RPMI7951 (cell line): ENCODE measurements at places on chromosomes 7 and 10. TPM values are rescaled to one million over a fixed set of nuclear protein-coding genes. Genes with fewer than 3 reads are reported as not detected.
A peak's percentile ranks its signal among the peaks of the same experiment; 100 is the strongest.

GRCh38 chr10:12719365-12719764, 282.1 kb downstream of the CCDC3 start:
- no peak for DNase-seq

SLC13A1 gene
- total RNA-seq, result not detected in 2 replicates

- DNase-seq, result no peak
Measured at GRCh38 chr10:6173203-6173602, 29.5 kb upstream of the PFKFB3 start.

DNA sequence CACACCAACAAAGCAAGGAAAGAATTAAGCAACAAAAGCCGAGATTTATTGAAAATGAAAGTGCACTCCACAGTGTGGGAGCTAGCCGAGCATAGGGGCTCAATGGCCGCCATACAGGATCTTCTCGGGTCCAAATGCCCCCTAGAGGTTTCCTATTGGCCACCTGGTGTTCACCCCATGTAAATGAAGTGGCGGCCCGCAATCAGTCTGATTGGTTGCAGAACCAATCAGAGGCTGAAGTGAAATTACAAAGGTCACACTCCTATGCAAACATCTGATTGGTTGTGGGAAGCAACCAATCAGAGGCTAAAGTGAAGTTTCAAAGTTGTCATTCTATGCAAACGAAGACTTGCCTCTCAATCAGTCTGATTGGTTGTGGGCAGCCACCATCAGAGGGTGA, 61.8 kb upstream of the SLC35B4 start:
- peak; percentile 54 for DNase-seq

DNA sequence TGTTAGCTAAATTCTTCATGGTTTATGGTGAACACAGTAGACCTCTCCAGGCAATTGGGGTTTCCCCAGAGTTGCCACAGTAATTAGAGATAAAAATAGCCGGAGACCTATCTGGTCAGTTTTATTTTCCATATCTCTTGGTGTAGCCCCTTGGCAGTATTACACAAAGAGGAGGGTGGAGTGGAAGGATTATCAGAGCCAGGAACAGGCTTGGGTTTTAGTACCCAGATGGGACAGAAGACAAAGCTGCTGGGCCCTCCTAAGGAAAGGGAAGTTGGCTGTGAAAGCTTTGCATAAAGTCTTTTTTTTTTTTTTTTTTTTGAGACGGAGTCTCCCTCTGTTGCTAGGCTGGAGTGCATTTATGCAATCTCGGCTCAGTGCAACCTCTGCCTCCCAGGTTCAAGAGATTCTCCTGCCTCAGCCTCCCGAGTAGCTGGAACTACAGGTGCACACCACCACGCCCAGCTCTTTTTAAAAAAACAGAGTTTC, 9.7 kb downstream of the ZSCAN21 start:
- DNase-seq, result no peak

PTN gene
- 26.4 and 40.4 TPM in 2 replicates for total RNA-seq

- DNase-seq, result no peak
Measured at GRCh38 chr7:81692146-81692905, 77.5 kb downstream of the HGF start.

DNA sequence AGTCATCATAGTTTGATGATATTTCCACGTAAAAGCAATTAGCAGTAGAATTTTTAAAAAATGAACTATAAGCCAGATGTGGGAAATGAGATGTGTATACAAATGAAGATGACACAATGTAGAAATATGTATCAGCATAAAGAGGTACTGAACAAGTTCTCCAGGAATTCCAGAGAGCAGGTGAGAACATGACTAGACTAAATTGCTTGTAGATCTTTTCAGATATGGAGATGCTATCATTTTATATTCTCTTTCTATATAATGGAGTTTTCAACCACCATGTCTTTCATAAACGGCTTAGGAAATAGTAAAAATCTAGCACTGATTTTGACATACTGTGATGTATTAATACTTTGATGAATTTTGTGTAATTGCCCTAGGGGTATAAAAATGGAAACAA, 130.9 kb downstream of the SEMA3D start:
- no peak for DNase-seq

BCAP29 gene
- 115 and 138 TPM in 2 replicates for total RNA-seq

- DNase-seq, result peak; percentile 86
Measured at GRCh38 chr10:72322280-72323058, 32.2 kb downstream of the DNAJB12 start.

- DNase-seq, result no peak
Measured at GRCh38 chr7:48183965-48184364, 12.7 kb downstream of the ABCA13 start.

UNCX gene
- total RNA-seq, result not detected in 2 replicates

GNGT1 gene
- total RNA-seq, result 0.24 TPM in 1 of 2 replicates, not detected in the other

DNA sequence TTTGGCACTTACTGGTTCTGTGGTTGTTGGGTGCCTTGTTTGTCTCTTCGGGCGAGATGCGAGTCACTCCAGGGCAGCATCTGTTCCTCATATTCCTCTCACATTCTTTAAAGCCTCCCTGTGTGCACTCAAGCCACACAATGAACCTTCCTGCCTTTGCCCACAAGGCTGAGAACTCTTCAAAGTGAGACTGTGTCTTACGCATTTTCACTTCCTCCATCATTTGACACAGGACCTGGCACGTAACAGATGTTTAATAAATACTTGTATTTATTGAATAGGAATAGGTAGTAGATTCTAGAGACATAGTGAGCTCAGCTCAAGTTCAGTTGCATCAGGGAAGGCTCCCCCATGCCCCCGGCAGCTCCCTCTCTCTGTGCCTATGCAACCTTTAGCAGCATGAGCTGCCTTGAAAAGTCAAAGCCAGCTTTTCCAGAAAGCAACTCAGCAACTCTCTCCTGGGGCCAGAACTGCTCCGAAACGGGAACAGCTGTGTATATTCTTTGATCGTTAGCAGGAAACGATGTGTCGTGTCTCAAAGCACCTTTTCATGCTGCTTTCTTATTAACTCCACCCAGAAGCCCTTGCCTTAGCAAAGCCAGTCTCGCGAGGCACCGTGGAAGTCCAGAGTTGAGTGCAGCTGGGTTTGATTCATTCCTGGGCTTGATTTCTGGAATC, 97.5 kb downstream of the PFKFB3 start:
- DNase-seq, result peak; percentile 93

- DNase-seq, result no peak
Measured at GRCh38 chr10:12670004-12670403, 320.7 kb downstream of the CAMK1D start.
